ENCODE measurements at places on chromosomes 1 and 21.

DNA sequence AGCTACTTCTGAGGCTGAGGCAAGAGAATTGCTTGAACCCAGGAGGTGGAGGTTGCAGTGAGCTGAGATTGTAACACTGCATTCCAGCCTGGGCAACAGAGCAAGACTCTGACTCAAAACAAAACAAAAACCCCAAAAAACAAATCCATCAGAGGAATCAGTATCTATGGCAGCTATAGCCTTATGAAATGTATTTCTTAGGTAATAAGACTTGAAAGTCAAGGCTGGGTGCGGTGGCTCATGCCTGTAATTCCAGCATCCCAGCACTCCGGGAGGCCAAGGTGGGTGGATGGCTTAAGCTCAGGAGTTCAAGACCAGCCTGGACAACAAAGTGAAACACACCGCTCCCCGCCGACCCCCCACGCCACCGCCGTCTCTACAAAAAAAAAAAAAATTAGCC is 31.1 kb upstream of the EYA3 start:
- DNase-seq: no peak

- DNase-seq: no peak
Observed at GRCh38 chr21:33444499-33444898, 35.3 kb downstream of the TMEM50B start.

DNA sequence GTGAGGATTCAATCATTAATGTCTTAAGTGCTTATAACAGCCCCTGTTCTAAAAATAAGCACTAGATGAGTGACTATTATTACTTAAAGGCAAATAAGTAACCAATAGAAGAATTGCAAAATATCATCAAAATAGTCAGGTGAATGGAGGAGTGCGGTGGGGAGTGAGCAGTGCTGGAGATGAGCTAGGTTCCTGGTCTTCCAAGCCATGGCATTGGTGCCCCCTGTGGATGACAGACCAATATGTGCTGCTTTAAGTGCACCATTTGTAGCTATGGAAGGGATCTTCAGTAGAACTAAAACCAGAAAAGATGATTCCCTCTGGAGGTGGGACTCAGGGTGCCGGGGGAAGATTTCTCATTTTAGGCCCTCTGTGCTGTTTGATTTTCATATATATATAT is 46.1 kb upstream of the SLC30A1 start:
- DNase-seq: no peak

DNA sequence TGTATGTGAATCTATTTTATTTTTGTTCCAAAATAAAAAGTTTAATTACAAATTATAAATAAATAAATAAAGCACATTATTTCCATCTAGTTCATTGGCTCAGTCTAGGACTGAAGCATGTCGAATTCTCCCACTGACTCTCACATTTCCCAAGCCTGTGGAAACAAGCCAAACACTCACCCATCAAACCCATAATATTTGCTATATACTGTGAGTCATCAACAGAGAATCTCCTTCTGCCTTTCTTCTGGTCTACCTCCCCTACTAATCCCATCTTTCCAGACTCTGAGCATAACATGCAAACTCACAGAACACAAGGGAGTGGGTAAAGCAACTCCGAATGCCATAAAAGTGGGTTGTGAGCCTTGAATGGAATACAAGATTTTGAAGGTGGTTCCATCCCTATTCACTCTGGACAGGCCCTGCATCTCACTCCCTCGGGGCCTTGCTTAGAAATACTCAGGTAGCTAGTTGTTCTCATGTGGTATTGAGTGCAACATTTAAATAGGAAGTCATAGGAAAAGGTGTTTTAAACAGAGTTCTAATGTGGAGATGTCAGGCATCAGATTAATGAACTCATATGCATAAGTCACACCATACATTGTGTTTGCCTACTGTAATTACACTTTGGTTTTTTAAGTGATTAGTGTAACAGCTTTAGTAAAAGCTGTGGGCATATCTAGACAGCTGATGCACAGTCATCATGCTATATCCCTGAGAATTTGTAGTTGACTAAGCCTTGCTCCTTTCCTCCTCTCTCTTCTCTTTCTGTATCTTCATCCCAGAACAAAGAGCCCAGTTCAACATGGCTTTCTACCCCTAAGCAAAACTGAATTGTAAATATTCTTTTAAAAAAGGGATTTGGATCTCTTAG is 47.0 kb downstream of the F5 start:
- no peak for DNase-seq

- DNase-seq: peak; percentile 80
Observed at GRCh38 chr1:50968158-50968820, 1.8 kb upstream of the CDKN2C start.

- no peak for DNase-seq
Observed at GRCh38 chr21:29718081-29718815, 221.5 kb downstream of the GRIK1 start.

GRCh38 chr1:203206129-203206687 is 19.7 kb upstream of the CHI3L1 start:
- no peak for DNase-seq

DNA sequence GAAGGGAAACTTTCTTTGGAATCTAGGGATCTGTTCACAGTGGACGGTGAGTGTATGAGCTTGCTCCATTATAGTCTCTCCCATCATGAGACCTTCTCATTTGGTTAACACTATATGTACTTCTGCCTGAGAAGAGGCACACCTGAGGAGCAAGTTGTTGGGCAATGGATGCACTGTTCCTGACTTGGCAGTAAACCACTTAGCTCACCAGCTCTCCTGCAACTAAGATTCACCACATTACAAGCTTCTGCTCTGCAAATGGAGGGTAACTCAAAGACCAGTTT is 10.2 kb downstream of the MACF1 start:
- DNase-seq: no peak

DNA sequence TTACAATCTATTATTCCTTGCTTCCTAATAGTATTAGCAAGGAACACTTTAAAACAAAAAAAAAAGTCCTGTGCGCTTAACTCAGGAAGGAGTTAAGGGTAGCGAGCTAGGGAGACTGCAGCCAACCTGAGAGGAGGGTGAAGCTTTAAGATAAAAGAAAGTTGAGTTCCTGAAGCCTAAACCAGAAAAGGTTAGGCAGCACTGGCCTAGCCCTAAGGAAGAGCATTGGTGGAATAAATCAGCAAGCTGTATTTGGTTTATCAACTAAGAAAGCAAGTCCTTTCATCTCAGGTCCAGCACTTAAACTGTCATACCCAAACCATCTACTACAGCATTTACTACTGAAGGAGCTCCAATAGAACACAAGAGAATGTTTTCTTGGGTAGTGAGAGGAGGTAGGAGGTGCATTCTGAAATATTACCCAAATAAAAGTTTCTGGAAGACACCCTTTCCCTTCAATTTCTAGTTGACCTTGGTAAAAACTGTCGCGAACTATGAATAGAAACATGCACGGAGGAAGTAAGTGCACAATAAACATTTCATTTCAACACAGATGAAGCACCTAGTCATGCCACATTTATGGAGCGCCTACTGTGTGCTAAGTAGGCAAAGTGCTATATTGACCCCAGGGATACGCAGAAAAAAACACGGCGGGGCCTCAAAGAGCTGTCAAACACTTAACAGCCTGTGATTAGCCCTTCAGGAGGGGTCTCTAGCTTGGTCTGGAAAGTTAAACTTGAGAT is 1.3 kb downstream of the GLRX2 start:
- DNase-seq: no peak

GRCh38 chr1:214548988-214549387 is 2.4 kb downstream of the PTPN14 start:
- DNase-seq: no peak

- DNase-seq: no peak
Observed at GRCh38 chr1:198220428-198220827, 63.6 kb downstream of the NEK7 start.

- no peak for DNase-seq
Observed at GRCh38 chr21:14877581-14878228, 187.1 kb downstream of the NRIP1 start.

GRCh38 chr1:117793413-117793812 is 136.0 kb downstream of the GDAP2 start:
- no peak for DNase-seq

GRCh38 chr1:61109158-61109557 is 26.8 kb downstream of the NFIA start:
- DNase-seq: no peak

Measured in stimulated activated CD8-positive, alpha-beta memory T cell treated with anti-CD3 and anti-CD28 coated beads, Interleukin-2, amount 100 ng/mL, for 48 hours (primary cell).